ENCODE measurements at places on chromosomes 7 and 10.

DNA sequence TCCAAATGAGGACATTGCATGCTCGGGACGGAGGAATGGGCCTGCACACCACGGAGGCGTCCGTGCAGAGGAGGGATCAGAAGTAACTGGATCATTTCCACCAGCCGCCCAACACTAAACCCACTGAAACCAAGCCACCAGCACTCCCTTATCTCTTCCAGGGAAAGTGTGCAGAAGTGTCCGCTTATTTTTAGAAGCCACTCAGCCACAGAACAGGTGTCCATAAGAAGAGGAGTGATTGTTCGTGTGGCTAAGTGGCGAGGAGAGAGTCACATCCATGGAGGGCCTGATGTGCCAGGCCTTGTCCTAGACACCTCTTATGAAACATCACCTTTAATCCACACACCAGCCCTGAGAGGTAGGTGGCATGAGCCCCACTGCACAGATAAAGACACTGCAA, 407.9 kb upstream of the NPVF start:
- DNase-seq: no peak

DNA sequence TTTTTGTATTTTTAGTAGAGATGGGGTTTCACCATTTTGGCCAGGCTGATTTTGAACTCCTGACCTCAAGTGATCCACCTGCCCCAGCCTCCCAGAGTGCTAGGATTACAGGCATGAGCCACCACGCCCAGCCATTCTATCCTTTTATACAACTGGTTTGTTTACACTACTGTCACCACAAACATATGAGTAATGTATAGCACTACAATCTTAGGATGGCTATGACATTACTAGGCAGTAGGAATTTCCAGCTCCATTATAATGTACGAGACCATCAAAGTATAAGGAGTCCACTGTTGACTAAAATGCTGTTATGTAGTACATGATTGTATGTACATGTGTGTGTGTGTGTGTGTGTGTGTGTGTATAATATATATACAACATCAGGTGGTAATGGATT, 1126.1 kb upstream of the LRRN3 start:
- DNase-seq: no peak

- no peak for DNase-seq
Observed at GRCh38 chr7:77320137-77320536, 96.0 kb downstream of the GSAP start.

GRCh38 chr10:72846238-72846637, 47.3 kb upstream of the OIT3 start:
- no peak for DNase-seq

DNA sequence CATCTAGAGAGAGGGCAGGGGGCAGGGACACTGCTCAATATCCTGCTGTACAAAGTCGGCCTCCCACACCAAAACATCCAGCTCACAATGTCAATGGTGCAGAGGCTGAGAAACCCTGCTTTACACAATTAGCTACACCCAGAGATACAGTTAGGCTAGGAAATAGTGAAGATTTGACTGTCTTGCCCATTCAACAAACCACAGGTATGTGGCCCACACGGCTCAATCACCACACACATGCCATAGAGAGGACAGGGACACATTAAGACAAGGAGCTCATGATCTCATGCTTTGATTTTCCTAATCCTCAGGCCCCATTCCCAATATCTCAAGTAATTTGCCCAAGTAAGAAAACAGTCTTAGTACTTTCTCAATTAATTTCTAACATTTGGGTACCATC, 110.4 kb downstream of the OSBPL3 start:
- no peak for DNase-seq

DNA sequence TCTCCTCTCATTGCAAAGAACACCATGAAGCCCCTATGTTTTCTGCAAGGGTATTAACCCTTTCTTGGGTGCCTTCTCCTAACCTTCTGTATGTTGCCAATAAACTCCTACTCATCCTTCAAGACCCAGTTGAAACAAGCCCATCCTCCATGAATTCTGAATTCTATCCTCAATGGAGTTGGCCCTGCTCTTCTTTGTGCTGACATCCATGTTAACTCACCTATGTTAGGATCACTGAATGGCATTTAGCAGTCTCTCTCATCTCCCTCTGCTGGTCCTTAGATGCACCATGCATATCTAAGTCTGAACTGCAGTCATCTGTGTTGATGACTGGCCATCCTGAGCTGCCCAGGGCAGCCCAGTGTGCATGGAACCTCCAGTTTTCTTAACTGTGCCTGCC, 129.8 kb downstream of the BUB3 start:
- DNase-seq: no peak

DNA sequence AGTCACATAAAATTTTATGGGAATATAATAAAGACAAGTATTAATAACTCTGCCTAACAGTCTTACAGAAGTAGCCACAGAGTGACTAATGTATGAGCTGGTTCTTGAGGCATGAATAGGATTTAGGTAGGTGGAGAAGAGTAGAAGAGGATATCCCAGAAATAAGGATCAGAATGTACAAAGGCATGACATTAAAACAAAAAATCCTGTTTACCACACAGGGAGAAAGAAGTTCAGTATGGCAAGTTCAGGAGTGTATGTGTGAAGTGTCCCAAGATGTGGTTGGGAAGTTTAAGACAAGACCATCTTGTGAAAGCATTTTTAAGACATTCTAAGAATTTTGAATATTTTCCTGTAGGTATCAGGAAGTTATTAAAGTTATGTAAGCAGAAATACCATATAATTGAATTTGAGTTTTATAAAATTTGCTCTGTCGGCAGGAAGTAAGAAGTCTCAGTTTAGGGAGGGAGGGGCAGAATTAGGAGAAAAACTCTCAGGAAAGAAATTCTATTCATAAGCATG, 64.7 kb upstream of the CAV2 start:
- no peak for DNase-seq

DNA sequence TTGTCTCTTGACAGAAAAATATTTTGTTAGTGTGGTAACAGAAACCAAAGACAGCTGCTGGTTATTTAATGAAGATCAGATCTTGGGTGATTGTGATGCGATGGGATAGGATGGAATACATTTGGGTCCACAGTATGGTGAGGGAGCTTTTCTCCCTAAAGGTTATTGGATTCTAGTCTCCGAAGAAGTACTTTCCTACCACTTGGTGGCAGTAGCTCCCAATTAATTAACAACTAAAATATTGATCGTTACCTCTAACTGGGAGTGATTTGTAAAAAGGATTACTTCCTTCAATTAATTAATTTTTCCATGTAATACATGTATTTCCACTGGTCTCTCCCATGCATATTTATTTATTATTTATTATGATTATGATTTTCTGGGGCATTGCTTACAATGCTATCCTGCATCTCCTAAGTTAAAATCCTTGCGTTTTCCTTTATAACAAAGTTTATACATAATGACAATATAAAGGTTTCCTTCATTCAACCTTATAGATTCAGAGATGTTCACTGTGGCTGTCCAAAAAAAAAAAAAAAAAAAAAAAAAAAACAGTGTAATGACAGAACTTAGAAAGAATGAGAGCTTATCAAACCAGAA, 25.6 kb downstream of the TMEM196 start:
- no peak for DNase-seq

DNA sequence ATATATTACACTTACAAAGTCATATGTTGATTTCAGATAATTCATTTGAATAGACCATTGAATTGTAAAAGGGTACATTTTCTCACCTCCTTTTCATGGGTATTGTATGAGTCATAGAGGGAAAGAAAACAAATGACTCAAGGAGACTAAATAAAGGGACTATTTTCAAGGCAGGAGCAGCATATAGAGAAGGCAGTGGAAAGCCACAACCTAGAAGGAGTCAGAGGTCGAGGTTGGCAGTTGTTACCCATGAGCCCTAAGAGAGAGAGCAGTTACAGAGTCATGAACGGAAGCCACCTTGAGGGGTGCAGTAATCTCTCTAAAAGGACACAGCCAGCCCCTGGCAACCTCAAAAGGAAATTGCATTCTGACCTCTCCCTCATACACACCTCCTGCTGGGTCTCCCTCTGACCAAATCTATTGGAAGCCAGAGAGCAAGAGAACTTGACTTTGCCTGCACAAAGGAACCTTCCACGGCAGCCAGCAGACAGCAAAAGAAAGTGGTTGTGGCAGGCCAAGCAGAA, 137.9 kb downstream of the GRM8 start:
- DNase-seq: no peak

GRCh38 chr10:71752391-71753090, 20.8 kb downstream of the VSIR start:
- DNase-seq: no peak

DNA sequence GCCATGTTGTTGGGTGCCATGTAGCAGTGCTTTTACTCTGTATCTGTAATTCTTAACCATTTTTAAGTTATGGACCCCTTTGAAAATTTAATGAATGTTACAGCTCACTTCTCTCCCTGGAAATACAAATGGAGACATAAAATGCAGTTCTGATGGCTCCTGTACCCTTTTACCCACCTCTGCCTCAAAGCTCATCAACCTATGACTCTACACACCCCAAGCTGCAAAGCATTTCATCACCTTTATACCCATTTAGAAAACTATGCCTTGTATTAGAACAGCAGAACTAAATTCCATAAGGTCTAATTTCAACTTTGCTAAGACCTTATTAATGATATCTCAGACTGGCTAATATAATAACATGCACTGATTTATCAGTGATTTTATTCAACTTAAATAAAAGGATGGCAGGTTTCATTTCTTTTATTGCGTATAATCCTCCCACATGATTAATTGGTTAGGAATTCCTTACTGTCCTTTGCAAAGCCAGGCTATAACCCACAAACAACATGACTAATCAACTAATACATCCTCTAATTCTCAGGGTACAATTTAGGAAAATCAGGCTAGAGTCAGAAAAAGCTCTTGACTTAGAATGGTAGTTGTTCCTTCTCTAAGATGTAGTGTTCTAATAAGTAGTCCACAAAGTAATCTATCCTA, 68.1 kb downstream of the CPEB3 start:
- no peak for DNase-seq

DNA sequence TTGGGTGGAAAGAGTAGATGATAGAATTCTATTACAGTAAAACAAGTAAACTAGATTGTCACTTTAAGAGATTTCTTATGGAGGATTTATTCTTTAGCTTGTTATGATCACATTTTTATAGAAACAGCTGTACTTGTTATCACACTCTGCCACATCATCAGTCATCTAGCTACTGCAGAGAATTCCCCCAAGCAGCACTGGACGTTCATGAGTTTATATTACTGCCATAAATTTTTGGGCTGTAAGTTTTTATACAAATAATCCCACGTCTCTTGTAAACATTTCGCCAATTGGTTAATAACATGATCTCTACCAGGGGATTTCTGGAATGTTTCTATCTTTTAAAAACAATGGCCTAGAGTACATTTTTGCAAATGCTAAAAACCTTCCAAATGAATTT, 238.8 kb downstream of the POLR1F start:
- no peak for DNase-seq

- no peak for DNase-seq
Observed at GRCh38 chr10:108905821-108906220, 1017.5 kb downstream of the XPNPEP1 start.

DNA sequence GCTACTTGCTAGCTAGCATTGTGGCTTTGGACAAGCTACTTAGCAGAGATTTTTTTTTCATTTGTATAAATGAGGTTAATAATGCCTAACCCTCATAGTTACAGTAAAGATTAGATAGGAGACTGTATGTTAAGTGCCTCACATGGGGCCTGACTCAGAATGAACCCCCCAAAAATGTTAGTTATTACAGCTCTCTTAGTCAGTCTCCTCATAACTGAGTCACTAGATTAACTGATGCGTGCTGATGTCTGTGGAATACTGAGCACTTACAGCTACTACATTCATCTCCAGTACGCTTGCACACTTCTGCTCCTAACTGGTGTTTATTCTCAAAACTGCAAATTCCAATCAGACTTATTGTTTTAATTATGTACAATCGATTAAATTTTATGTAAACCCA, 315.3 kb downstream of the SNX13 start:
- no peak for DNase-seq

DNA sequence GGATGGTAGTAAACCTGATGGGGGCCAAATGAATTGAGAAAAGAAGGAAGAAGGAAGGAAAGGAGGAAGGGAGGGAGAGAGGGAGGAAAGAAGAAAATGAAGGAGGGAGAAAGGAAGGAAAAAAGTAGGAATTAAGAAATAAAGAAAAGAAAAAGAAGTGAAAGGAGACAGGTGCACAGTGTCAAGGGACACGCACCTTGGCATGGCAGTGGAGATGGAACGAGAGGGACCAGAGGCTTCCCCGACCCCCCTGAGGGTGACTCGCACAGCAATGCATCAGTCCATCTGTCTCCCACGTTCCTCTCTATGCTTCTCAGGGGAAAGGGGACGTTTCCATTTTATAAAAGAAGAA, 199.6 kb downstream of the CXCL12 start:
- no peak for DNase-seq

- no peak for DNase-seq
Observed at GRCh38 chr10:72524489-72524888, 101.4 kb downstream of the MICU1 start.

DNA sequence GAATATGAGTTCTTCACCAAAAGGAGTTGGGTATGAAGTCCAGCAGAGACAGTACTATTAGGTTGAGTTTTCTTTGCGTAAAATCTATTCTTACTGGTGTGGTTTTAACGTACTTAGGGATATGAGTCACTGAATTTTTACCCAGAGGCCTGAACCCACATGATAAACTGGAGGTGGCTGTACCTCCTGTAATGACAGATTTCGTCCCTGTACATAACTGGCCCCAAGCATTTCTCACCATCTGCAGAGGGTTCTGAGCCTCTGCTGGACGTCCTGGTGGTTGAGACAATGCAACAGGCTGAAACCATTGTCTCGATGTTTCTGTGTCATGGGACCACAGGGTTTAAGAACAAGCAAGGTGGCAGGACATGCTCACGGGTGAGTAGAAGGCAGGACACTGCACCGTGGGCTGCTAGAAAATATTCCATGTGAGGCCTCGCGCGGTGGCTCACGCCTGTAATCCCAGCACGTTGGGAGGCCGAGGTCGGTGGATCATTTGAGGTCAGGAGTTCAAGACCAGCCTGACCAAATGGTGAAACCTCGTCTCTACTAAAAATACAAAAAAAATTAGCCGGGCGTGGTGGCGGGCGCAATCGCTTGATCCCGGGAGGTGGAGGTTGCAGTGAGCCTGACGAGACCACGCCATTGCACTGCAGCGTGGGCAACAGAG, 233.9 kb downstream of the DNAJB6 start:
- no peak for DNase-seq

DNA sequence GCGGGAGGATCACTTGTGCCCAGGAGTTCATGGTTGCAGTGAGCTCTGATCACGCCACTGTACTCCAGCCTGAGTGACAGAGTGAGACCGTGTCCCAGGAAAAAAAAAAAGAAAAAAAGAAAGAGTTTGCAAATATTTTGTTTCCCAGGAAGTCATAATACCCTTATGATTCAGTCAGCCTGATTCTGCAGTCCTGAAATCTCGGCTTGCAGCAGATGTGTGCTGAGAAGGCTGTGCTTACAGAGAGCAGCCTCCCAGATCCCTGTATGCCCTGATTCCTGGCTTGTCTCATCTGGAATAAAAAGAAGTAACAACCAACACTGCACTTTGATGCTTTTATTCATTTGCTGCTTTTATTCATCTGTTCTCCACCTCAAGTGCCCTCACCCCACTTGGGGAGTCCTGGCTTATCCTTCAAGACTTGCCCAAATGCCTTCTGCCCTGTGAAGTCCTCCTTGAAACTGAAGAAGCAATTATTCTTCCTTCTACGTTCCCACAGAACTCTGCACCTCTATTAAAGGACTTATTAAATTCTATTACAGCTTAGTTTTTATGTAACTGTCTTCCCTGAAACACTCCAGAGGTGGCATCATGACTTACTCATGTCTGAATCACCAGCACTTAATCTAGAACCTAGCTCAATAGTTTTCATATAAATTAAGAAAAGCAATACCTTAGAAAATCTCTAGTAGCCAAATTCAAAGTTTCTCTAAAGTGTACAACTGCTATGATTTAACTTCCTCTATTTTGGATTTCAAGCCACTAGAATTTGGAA, 27.7 kb upstream of the BPGM start:
- no peak for DNase-seq
